ENCODE measurements at places on chromosomes 16 and 17. TPM values are rescaled to one million over a fixed set of nuclear protein-coding genes. Genes with fewer than 3 reads are reported as not detected.

The CEP131 gene
- total RNA-seq: 8.1 TPM

The ITGAX gene
- 79.3 TPM for total RNA-seq

The HCRT gene
- total RNA-seq: not detected

The ARL5C gene
- total RNA-seq: 0.12 TPM
